Activated T-helper 9 cell treated with anti-CD3 and anti-CD28 coated beads, Interleukin-2, amount 50 U/mL, for 16 hours (primary cell): ENCODE measurements at places on chromosomes 2 and 18.

GRCh38 chr2:218214116-218214515, 2.9 kb upstream of the ARPC2 start:
- no peak for DNase-seq

GRCh38 chr2:111675419-111676194, 208.4 kb downstream of the ANAPC1 start:
- DNase-seq = no peak

GRCh38 chr2:9110893-9111569, 95.6 kb upstream of the ASAP2 start:
- DNase-seq = no peak

DNA sequence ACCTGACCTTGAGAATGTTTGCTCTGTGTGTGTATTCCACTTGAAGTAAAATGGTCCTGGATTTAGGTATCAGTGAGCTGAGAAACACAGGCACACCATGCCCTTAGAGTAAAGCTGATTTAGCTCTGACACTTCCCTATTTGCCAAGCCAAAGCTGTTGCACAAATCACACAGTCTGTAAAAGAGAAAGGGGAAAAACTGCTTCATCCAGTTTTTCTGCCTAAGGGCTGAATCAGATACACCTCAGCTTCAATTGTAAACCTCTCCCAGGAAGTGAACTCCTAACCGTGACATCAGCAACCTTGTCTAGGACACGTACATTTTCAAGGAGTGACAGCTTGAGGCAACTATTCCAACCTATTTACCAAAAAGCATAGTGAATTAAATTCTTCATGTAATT, 150.4 kb downstream of the NR4A2 start:
- DNase-seq = no peak

- DNase-seq = no peak
Observed at GRCh38 chr2:184611361-184612085, 13.2 kb downstream of the ZNF804A start.

GRCh38 chr2:126637386-126637785, 18.6 kb upstream of the GYPC start:
- no peak for DNase-seq

DNA sequence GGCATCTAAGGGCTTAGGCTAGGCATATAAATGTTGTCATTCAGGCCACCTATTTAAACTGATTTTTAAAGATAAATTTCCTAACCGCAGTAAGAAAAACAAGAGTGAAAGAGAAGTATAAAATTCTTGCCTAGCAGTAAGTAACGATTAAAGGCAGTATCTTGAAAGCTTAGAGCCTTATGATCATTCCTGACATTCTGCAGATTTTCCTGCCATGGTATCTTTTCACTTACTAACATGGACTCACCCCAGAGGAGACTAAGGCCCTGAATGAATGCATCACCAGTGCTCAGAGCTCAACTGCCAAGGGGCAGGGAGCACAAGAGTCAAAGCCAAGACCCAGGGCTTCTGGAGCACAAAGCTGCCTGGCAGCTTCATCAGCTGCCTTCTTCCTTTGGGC, 133.1 kb downstream of the GCA start:
- DNase-seq = no peak

DNA sequence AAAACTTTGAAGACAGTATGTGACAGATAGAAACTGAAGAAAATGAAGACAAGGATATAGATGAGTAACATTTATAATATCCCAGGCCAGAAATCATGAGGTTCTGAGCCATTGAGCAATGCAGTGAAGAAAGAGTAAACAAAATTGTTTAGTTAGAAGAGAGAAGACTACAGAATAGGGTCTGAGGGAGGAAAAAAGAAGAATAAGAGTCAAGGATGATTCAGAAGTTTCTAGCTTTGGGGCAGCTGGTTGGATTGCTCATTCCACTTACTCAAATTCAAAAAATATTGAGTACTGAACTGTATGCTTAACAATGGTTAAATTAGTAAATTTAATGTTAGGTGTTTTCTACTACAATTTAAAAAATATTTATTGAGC, 155.0 kb upstream of the OTX1 start:
- no peak for DNase-seq

GRCh38 chr2:150046211-150046610, 441.3 kb downstream of the RND3 start:
- DNase-seq = no peak

- DNase-seq = no peak
Observed at GRCh38 chr2:169980643-169981042, 153.4 kb downstream of the UBR3 start.

DNA sequence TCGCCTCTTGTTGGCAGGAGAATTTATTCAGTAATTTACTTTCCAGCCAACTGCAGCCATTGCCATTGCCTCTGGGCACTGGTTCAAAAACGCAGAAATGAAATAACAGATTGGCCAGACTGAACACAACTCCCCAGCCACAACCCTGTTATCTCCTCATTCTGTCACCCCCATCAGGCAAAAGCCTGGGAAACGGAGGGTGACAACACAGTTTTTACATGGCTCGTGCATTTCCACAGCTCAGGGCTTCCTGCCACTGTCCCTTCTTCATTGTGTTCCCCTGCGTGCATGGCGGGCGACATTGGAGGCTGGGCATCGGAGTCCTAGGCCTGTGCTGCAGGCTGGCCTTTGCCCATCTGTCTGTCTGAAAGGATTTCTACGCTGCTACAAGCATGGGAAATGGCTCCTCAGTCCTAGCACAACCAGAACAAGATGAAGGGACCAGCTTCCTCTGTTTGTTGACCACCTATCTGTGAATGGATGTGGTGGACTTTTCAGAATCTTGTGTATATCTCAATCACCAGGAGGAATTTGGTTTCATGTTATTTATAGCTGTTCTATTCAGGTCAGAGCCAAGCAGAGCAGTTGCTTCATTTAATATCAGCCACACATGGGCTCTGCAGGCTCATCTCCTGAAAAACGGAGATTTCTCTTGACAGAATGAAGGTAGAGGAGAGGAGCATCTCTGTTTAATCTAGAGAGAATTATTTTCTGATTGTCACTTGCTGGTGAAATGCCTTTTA, 107.0 kb downstream of the MGAT5 start:
- DNase-seq = no peak

- no peak for DNase-seq
Observed at GRCh38 chr2:217430916-217431576, 571.2 kb upstream of the TNP1 start.

GRCh38 chr2:232420463-232421188, 14.0 kb downstream of the ALPG start:
- no peak for DNase-seq

GRCh38 chr18:57428221-57429150, 6.7 kb upstream of the ONECUT2 start:
- no peak for DNase-seq

GRCh38 chr2:238031751-238032150, 29.1 kb upstream of the SCLY start:
- DNase-seq = no peak

DNA sequence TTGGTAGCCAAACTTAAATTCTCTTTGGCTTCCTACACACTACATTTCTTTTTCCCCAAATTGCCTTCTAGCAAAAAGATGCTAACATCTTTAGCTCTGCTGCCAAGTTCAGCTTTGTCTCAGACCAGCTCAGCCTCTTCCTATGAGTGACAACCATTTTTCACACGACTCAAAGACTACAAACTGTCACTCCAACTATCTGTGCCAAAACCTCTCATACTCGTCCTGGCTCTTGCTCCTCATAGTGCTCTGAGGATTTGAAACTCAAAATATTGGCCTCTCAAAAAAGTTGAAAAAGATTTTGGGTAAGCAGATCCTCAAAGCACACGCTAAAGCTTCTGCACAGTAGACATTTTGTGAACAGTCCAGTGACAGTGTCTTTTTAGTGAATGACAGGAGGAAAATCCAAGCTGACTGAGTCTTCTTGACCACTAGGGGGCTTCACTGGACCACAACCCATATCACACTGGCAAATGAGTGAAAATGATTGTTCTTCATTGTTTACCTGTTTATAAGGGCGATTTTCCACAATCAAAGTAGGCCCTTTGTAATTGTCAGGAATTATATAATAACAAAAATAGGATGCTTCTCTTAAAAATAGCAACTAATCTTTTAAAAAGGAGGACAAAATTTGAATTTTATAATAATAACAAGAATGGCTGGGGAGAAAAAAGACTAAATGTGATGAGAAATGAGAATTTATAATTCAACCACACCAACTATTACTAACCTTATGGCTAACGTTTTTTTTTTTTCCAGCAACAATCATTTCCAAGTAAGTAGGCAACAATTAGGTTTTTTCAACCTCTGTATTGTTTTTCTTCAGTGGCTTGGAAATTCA, 85.5 kb upstream of the PGAP1 start:
- DNase-seq = no peak
